ENCODE measurements at places on chromosomes 7 and 10.

GRCh38 chr7:157679607-157680006 is 342.8 kb downstream of the DNAJB6 start:
- no peak for DNase-seq

DNA sequence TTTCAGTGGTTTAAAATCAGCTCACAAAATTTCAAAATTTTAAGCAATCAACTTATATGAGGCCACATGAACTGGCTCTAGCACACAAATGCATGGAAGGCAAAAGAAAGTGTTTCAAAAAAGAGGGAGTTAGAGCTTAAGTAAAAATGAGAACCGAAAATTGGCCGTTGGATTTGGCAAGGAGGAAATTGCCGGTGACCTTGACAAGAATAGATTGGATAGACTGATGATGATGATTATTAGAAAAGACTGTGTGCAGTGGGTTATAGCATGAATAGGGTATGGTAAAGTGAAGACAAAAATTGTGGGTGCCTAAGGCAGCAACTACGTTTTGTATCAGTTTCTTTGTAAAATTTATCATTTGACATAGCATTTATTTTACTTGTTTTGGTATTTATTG is 175.7 kb downstream of the SEMA3D start:
- DNase-seq, result no peak

DNA sequence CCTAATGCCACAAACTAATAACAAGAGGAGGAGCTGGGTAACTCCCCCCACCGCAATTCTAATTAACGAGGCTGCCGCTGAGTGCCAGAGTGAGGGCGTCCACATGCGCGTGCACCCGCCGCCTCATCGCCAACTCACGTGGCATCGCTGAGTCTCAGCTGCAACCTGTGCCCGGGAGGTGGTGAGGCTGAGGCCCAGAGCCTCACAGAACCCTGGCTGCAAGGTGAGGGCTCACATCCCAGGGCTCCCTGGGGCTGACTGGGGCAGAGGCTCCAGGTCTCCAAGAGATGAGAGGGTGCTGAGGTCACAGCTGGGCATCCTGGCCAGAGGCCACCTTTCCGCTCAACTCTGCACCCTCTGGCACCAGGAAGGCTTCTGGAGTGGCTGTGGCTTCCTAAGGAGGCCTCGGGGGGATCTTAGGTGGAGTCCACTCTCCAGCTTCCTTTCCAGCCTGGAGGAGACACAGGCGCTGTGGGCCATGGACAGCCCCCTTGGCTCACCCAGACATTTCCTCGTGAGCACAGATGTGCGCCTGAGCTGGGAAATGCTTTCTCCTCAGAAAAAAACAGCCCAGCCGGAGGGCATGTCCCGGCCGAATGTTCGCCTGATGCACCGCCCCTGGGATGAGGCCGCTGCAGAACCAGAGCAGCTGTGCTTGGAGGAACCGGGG is 242.6 kb downstream of the MAD1L1 start:
- DNase-seq, result no peak

DNA sequence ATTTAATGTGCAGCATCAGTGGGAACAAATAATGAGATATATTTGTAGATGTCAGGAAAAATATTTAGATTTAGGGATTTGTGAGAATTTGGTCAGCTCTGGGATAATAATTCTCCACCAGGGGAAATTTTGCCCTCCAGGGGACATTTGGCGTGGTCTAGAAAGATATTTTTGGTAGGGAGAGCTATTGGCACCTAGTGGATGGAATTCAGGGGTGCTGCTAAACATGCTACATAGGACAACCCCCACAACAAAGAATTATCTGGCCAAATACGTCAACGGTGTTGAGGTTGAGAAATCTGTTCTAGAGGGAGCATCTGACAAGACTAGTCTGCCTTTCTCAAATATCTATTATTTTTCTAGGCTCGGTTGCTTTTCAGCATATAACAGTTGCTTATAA is 2.1 kb downstream of the ADK start:
- DNase-seq, result peak; percentile 68

DNA sequence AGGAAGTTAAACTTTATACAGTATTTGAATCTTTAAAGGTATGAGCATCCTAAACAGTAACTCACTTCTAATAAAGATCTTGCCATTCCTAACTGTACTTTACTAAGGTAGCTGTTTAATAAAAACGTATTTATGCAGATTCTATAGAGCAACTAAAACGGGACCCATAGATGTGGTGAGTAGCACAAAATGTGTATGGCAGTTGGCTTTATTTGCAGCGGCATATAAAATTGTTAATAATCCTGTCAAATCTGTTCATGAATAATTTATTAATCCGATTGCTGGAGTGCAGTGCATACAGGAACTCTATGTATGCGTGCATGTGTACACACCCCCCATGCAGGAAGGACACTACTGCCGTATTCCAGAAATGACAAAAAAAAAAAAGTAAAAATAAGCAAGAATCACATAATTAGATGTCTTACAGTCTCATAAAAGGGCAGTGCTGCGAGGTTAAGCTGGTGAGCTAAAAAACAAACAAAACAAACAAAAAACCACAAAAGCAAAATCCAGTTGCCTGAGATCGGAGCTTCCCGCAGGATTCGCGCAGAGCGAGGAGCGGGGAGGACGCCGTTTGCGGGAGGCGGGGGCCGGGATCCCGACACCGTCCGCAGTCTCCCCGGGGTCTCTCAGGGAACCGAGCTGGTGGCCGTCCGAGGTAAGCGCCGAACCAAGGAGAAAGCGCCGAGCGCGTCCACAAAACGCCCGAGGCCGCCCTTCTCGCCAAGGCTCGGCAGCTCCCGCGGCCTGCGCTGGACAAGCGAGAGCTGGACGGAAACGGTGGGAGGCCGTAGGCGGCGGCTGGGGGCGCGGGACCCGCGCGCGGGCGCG is 518 bp upstream of the COMMD3 start:
- peak; percentile 87 for DNase-seq

DNA sequence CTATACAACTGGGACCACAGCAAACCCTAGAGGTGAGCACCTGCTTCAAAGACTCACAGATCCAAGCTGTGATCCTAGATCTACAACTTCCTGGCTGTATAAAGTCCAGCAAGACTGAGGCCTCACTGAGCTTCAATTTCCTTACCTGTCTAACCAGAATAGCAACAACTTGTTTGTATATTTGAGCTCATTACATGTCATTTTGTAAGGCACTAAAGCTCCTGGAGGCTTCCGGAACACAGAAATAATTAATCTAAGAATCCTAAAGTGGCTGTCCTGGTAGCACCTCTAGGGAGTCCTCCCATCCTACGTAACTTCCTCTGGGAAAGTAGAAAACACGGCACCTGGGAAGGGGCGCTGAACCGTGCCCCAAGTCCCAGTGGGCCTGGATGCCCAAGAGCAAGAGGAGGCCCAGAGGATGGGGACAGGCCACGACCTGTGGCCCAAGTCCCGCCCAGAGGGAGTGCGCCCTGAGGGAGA is 39.4 kb downstream of the HK1 start:
- no peak for DNase-seq

GRCh38 chr10:71271662-71272055 is 47.4 kb upstream of the SLC29A3 start:
- no peak for DNase-seq

- peak; percentile 63 for DNase-seq
Measured at GRCh38 chr7:33836797-33837355, 68.5 kb upstream of the BMPER start.

DNA sequence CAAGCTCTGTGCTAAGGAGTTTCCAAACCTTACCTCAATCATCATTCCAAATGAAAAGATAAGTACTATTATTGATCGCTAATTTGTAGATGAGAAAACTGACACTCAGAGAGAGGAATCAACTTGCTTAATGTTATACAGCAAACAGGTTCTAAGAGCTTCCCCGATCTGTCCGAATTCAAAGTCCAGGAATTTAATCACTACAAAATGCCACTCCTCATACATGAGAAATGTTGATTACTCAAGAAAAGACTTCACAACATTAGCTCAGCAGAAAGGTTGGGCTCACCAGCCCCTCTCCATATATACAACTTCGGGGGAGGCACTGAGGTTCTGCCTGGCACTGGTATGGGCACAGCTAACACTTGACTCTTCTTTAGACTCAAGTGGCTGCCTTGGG is 80.7 kb downstream of the SLC16A9 start:
- no peak for DNase-seq

GRCh38 chr7:149292462-149292823 is 30.4 kb downstream of the ZNF783 start:
- peak; percentile 52 for DNase-seq

DNA sequence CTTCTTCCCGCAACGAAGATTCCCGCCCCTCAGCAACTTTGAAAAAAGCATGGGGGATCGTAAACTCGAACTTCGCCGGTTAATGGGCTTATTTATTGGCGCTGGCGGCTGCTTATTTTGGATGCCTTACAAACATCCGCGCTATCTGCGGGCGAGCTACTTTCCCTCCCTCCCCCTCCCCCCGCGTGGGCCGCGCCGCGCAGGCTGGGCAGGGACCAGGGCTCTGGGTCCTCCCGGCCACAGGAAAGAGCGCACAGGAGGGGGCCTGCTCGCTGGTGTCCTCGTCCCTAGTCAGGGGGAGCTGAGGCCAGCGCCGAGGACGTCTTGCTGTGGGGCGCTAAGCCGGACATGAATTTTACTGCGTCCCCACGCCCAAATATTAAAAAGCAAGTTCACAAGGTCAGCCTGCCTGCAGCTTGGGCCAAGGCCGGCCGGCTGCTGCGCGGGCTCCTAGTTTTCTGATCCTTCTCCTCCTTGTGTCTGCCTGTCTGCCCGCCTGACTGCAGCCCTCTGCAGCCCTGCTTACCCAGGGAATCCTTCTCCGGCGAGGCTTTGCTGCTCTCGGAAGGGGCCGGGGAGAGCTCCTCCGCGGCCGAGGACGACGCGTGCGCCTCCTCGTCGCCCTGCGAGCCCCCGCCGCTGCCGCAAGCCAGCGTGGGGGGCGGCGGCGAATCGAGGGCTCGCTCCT is 1.2 kb downstream of the HOXA10 start:
- peak; percentile 48 for DNase-seq

GRCh38 chr7:115462301-115463015 is 540.6 kb downstream of the MDFIC start:
- no peak for DNase-seq

- no peak for DNase-seq
Measured at GRCh38 chr10:60384011-60384410, 5.7 kb downstream of the ANK3 start.

DNA sequence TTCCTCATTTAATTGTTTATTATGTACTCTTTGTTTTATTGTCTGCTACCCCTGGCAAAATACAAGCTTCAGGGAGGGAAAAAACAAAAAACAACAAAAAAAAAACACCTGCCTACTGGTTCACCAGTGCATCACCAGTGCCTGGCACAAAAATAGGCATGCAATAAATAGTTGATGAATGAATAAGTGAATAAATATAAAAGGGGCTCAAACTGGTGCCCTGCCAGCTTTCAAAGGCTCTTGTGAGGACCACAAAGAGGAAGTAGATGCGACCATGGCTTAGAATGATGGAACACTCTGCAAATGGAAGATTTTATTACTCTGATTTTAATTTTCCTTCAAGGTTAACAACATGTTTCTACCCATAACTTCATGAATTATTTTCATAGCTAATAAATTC is 213.0 kb upstream of the INHBA start:
- DNase-seq, result no peak

DNA sequence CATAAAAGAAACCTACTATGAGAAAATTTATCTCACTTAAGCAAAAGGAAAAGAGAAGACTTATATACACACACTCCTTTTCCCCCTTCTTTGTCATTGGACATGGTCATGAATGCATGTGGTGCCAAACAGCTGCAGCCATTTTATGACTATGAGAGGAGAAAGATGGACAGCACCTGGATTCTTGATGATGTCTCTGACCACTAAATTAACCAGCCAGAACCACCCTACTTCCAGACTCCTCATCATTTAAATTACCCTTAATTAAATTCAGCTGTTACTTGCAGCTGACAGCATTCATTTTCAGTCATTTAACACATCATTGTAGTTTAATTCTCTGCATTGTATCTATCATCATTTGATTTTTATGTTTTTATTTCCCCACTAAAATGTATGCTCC is 379.0 kb upstream of the HPS1 start:
- DNase-seq, result no peak

DNA sequence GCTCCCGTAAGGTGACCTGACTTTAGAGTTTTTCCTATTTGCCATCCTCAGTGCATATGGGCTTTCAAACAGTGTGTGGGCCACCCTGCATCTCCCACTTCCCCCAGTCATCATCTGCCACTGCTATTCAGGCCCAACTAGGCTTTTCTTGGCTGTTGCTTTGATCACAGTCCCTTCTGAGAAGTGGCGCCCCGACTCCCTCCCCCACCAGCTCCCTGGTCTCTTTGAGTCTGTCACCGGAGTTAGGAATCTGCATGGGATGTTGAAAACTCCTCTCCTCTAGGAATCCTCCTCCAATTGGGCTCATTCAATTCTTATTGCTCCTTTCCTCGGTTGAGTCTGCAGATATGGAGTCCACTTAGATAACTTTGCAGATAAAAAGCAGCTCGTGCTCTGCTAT is 32.1 kb downstream of the HIF1AN start:
- DNase-seq, result no peak

DNA sequence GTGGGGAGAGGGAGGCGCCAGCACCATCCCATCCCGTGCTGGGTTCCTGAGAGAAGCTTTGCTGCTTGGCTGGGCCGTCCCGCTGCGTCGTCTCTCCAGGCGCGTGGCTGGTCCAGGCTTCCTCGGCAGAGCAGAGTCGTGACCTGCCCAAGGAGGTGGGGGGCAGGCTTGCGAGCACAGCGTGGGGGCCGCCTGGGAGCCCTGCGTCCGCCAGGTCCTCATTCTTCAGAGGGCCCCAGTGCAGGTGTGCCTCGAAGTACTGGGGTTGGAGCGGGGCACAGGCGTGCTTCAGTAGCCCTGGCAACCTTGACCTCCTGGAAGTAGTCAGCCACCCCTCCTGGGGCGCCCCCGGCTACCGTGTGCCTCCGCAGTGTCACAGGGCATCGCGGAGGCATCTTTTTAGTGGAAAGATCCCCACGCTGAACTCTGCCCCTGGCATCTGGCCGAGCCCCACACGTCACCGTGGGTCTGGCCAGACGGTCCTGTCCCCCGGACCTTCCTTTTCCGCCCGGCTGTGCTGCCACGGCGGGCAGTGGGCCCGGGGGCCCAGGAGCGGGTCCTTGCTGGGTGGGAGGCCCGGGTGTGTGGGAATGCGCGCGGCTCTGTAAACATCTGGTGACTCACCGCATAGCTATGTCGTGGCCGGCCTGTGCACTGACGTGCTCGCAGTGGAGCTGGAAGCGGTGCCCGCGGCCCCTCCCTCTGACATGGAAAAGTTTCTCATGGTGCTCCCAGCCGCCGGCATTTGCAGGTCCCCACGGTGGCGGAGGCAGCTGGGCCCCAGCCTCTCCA is 6.4 kb downstream of the MAFK start:
- DNase-seq, result peak; percentile 93

DNA sequence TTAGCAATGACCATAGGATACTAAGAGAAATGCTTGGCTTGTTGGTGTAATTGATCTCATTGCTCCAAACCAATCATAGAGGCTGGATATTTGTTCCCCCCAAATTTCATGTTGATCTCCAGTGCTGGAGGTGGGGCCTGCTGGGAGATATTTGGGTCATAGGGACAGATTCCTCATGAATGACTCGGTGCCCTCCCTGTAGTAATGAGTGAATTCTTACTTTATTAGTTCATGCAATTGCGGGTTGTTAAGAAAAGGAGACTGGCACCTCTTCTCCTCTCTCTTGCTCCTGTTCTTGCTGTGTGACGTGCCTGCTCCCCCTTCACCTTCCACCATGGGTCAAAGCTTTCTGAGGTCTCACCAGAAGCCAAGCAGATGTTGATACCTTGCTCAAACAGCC is 630.1 kb downstream of the CALN1 start:
- no peak for DNase-seq

GRCh38 chr10:122499491-122499941 is 38.2 kb downstream of the HTRA1 start:
- DNase-seq, result no peak

GRCh38 chr10:50510517-50511473 is 113.0 kb downstream of the SGMS1 start:
- DNase-seq, result no peak

GRCh38 chr10:122007415-122007814 is 18.5 kb downstream of the TACC2 start:
- DNase-seq, result no peak

Data from GM23338 (cell line).